T47D (cell line): ENCODE measurements at places on chromosomes 7 and 10.
A peak's percentile ranks its signal among the peaks of the same experiment; 100 is the strongest.

- DNase-seq, result no peak
Observed at GRCh38 chr10:11716686-11717085, 25.5 kb upstream of the ECHDC3 start.

DNA sequence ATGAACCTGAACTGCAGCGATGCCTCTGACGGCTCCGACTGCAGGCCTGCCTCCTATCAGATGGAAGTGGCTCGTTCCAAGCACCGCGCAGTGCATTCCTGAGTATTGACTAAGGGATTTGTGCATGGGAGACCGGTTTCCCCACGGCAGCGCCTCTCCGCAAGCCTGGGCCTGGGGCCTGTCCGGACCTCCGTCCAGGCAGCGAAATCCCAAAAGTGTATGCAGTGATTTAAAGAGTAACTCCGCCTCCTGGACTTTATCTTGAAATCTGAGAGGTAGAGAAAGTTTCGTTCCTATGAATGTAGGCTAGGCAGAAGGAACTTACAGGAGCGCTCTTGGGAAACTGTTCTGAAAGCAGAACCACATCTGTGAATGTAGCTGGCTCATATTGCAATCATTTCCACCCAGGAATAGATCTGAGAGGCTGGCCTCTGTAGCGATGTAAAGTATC is 106.2 kb upstream of the CELF2 start:
- DNase-seq, result peak; percentile 59

DNA sequence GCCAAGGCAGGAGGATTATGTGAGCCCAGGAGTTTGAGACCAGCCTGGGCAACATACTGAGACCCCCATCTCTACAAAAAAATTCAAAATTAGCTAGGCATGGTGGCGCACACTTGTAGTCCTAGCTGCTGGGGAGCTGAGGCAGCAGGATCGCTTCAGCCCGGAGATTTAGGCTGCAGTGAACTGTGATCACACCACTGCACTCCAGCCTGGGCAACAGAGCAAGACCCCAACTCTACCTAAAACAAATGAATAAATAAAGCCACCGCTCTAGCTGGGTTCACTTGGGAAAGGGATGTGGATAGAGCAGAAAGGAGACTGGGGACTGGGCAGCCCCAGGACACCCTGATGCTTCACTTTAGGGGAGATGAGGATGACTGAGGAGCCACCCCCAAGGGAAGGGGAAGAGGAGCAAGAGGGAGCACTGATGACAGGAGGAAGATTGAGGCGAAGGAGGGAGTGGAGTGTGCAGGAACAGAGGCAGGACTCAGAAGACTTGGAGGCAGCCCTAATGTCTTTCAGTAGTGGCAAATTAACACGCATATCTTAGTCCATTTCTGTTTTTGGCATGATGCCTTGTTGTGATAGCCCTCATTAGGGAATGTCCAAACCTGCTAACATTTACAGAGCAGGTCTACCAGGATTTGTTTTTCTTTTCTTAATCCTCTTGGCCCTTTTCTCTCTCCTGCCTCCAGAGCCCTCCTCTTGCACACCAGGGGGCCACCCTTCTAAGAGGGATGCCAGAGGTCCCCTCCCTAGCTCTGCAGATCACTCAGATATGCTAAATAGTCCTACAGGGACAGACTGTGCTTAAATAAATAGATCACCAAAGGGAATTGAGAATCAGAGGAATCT is 88.3 kb downstream of the C10orf105 start:
- DNase-seq, result no peak

GRCh38 chr7:101701153-101701794 is 72.2 kb upstream of the MYL10 start:
- no peak for DNase-seq

DNA sequence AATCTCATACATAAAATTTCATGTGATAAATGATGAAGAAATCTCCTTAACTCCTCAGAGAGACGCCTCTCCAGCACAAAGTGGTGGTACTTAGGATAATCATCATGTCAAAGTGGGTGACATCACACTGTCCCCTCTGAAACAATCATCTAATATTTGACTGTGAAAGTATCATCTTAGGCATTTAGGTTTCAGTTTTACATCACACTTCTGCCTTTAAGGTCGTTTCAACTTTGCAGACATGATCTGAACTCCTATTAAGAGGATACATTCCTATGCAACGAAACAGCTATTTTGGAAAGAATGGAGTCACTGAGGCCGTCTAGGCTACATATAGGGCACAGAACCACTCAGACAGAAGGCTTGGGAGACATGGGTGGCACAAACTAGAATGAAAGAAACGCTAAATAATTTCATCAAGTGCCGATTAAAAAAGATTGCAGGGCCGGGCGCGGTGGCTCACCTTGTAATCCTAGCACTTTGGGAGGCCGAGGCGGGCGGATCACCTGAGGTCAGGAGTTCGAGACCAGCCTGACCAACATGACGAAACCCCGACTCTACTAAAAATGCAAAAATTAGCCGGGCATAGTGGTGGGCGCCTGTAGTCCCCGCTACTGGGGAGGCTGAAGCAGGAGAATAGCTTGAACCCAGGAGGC is 2.0 kb downstream of the VOPP1 start:
- no peak for DNase-seq

GRCh38 chr10:3006093-3006492 is 61.3 kb upstream of the PFKP start:
- DNase-seq, result no peak

DNA sequence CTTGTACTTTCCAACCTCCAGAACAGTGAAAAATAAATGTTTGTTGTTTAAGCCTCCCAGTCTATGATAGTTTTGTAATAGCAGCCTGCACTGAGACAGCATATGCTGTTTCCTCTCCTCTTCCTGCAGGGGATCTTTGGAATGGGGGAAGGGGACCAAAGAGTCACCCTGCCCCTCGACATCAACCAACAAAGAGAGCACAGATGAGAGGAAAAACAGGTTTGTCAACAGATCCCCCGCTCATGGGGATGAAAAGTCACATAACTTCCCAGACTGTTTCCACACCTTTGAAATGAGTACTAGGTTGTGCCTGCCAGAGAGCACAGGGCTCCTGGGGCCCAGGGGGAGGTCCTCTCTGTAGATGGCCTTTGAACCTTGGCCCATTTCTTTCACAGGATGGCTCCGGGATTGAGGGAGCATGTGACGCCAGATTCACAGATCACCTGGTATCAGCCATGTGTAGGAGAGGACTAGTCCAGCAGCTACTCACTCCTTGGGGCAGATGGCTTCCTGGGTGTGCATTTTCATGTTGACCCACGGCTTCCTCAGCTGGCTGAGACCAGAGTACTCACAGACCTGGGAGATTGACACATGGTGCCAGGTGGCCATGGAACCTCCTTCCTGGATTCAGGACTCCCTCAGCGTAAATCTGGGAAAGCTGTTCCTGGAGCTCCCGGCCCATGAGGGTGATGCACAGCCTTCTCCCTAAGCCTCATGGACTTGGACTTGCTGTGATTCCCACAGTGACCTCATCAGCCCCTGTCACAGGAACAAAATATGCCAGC is 125.6 kb downstream of the CXCL12 start:
- peak; percentile 62 for DNase-seq

- no peak for DNase-seq
Observed at GRCh38 chr7:144818511-144818910, 17.3 kb downstream of the TPK1 start.

GRCh38 chr7:128122576-128123290 is 91.5 kb upstream of the LRRC4 start:
- no peak for DNase-seq

DNA sequence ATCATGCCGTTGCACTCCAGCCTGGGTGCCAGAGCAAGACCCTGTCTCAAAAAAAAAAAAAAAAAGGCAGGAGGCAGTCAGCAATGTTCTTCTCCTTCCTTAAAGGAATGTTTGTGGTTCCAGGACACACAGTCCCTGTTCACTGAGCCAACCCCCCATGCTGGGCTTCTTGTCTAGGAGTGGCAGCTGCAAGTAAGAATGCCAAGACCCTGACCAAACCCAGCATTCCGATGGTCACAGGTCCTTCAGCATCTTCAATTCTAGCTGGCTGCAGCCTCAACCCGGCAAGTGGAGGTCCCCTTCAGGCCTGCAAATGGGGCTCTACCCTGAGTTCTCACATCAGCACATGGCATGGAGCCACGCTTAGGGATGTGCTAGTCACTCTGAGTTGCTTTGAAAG is 38.2 kb upstream of the CUX1 start:
- no peak for DNase-seq

- DNase-seq, result no peak
Observed at GRCh38 chr7:20241911-20242261, 24.7 kb upstream of the MACC1 start.

DNA sequence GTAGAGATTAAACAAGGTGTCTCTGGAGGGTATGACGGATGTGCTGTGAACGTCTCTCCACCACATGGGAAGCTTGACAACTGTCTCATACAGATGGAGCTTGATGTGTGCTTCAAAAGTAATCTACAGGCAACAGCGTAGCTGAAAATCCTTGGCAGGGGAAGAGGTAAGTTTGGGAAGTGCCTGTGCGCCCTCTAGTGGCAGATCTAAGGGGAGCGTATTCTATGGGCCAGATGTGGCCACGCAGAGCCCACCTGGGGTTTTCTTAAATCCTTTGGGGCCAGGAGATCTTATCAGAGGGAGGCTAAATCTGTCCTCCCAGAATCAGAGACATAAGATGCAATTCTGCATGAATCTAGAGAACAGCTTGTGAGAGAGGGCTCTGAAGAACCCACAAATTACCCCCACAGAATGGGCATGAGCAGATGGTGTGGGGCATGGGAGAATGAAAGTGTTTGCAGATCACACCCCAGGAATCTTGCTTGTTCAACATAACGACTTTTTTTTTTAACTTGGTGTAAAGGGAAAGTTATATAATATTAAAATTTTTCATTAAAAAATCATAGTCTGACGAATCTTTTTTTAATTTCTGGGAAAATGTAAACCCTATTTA is 91.2 kb upstream of the MPP7 start:
- DNase-seq, result no peak
